Mucosa of gallbladder (tissue), 1 donor: ENCODE measurements at places on chromosomes 13 and 19. TPM values are rescaled to one million over a fixed set of nuclear protein-coding genes. Genes with fewer than 3 reads are reported as not detected.

Gene EDNRB
- total RNA-seq: 9.5 TPM

Gene CEACAM16
- total RNA-seq: 0.12 TPM

DNA sequence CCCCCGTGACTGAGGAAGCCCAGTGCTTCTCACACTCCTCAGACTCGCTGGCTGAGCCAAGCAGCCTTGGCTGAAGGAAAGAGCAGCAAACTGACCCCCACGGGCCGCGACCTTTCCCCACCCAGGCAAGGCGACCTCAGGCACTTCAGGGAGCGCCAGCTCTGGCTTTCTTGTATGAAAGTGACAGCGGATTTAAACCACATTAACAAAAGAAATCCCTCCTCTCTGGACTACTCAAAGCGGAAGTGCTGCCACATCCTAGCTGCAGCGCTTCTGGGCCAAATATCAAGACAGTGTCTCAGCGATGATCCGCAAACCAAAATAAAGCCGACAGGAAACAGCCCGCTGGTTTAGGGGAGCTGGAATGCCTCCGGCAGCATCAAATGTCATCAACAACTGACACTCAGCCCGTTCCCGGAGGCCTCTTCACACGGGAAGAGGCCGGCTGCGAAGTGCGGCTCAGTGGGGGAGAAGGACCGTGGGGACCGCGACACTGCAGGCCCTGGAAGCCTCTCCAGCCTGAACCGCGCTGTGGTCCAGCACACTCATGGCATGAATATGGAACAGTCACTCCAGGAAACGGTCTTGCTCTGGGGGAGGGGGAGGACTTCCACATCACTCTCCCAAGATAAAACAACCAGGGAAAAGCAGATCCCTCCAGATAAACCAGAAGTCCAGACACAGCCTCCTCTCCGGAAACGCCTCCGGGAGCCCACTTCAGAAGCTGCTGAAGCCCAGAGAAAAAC, 1.4 kb downstream of the RASA3 start:
- peak; percentile 33 for DNase-seq

GRCh38 chr13:53460796-53461195, 432.2 kb downstream of the OLFM4 start:
- DNase-seq: no peak

GRCh38 chr13:27997904-27998522, 9.5 kb upstream of the URAD start:
- DNase-seq: peak; percentile 34

- no peak for DNase-seq
These were observed 9.6 kb downstream of the C19orf53 start for GRCh38 chr19:13783565-13784500.

DNA sequence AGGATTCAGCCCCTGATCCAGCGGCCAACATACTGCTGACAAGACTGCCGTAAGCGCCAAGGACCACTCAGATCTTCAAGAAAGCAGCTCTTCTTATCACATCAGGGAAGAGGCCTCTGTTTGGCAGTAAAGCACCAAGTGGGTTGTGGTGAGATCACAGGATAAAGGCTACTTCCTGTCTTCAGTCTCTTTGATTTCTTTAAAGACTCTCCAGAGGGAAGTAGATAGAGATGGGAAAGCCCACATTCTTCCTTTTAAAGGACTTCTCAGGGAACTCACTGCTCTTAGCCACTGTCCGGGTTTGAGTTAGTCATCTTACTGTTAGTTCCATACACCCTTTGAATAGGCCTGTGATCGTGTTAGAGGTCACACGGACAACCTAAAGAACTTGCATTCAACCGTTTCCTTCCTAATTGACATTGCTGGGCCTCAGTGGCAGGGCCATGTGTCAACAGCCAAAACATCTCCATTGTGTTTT, 47.2 kb upstream of the POMP start:
- no peak for DNase-seq

- no peak for DNase-seq
These were observed 371.2 kb upstream of the NBEA start for GRCh38 chr13:34570698-34571353.
